A549 treated with CpdA at 1 μM for 4 hours (cell line): ENCODE measurements at places on chromosomes 7 and 10. TPM values are rescaled to one million over a fixed set of nuclear protein-coding genes. Genes with fewer than 3 reads are reported as not detected.

NPTX2 gene
- 0.01 to 0.09 TPM (median 0.08 TPM) in 4 of 5 replicates, not detected in the other for total RNA-seq

ICA1 gene
- 1.1 to 1.7 TPM (median 1.1 TPM) in 5 replicates for total RNA-seq

DNAH11 gene
- total RNA-seq = 0.05 to 0.20 TPM (median 0.10 TPM) in 5 replicates

MMP21 gene
- total RNA-seq = 0.13 TPM in 1 of 5 replicates, not detected in the others

KMT2C gene
- 6.7 to 11.2 TPM (median 8.6 TPM) in 5 replicates for total RNA-seq

SORCS3 gene
- total RNA-seq = not detected in 5 replicates

FAM25G gene
- 1.1 to 2.6 TPM (median 1.4 TPM) in 4 of 5 replicates, not detected in the other for total RNA-seq

RELN gene
- total RNA-seq = 0.03 to 0.06 TPM in 2 of 5 replicates, not detected in the others

ZNF467 gene
- 1.1 to 1.9 TPM (median 1.3 TPM) in 5 replicates for total RNA-seq

HOGA1 gene
- total RNA-seq = 0.81 to 2.0 TPM (median 1.3 TPM) in 5 replicates

SPDYE18 gene
- total RNA-seq = 0.15 TPM in 2 of 5 replicates, not detected in the others

EN2 gene
- 0.54 to 1.1 TPM (median 0.93 TPM) in 5 replicates for total RNA-seq

ACSM6 gene
- not detected in 5 replicates for total RNA-seq

CPA2 gene
- 0.08 to 0.20 TPM (median 0.09 TPM) in 3 of 5 replicates, not detected in the others for total RNA-seq

NANOS1 gene
- total RNA-seq = 2.0 to 2.6 TPM (median 2.3 TPM) in 5 replicates

FGL2 gene
- not detected in 5 replicates for total RNA-seq

CALHM3 gene
- 0.21 to 0.63 TPM (median 0.36 TPM) in 5 replicates for total RNA-seq

MOGAT3 gene
- 0.08 TPM in 1 of 5 replicates, not detected in the others for total RNA-seq

SPDYE5 gene
- not detected in 5 replicates for total RNA-seq

GRID1 gene
- 0.17 to 0.35 TPM (median 0.33 TPM) in 5 replicates for total RNA-seq

FAM24A gene
- total RNA-seq = not detected in 5 replicates

NPC1L1 gene
- 0.05 to 0.13 TPM (median 0.06 TPM) in 4 of 5 replicates, not detected in the other for total RNA-seq

CALHM1 gene
- total RNA-seq = not detected in 5 replicates

CHST15 gene
- 8.2 to 9.1 TPM (median 8.8 TPM) in 5 replicates for total RNA-seq

PSMC2 gene
- 162 to 209 TPM (median 169 TPM) in 5 replicates for total RNA-seq

PIP gene
- total RNA-seq = not detected in 5 replicates

CXCL12 gene
- 0.11 to 0.23 TPM (median 0.16 TPM) in 5 replicates for total RNA-seq

TRPV5 gene
- not detected in 5 replicates for total RNA-seq

WEE2 gene
- total RNA-seq = 0.03 TPM in 1 of 5 replicates, not detected in the others

RTKN2 gene
- total RNA-seq = 0.79 to 1.4 TPM (median 0.89 TPM) in 5 replicates

FKBP6 gene
- not detected in 5 replicates for total RNA-seq

XPNPEP1 gene
- 32.0 to 41.8 TPM (median 36.7 TPM) in 5 replicates for total RNA-seq

TMEM60 gene
- 22.6 to 27.1 TPM (median 25.5 TPM) in 5 replicates for total RNA-seq

TRIM74 gene
- total RNA-seq = 0.27 to 0.69 TPM (median 0.45 TPM) in 5 replicates

PDE6C gene
- total RNA-seq = not detected in 5 replicates

CYP17A1 gene
- total RNA-seq = not detected in 5 replicates

HTR7 gene
- total RNA-seq = 0.09 to 0.17 TPM (median 0.12 TPM) in 5 replicates
